ENCODE measurements at places on chromosomes 6 and 20.

- H3K27me3 ChIP-seq = no peaks in the 10 kb centered on the region
- no peak overlapping the region for H3K27ac ChIP-seq
- H3K4me1 ChIP-seq = peaks cover 14% of the 10 kb centered on the region
- no peaks in the 10 kb centered on the region for H3K36me3 ChIP-seq
Measured at GRCh38 chr6:2542858-2543218, 207.9 kb downstream of the MYLK4 start.

DNA sequence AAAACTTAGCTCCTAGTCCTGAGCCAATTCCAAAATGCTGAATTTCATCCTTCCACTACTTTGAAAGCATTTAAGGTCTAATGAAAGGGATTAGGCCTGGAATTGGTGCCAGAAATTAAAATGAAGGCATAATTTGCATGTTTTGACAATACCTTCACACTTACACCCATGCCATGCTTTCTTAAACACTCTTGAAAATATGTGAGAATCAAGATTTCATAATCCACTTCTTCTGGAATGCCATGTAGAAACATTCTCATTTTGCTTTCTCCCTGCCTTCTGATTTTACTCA is 77.1 kb downstream of the ANKEF1 start:
- DNase-seq = no peak
- no peaks in the 10 kb centered on the region for H3K27me3 ChIP-seq
- no peaks in the 10 kb centered on the region for H3K36me3 ChIP-seq
- no peak overlapping the region for H3K4me3 ChIP-seq
- no peak overlapping the region for H3K27ac ChIP-seq

- no peak overlapping the region for H3K27ac ChIP-seq
- peaks cover 8% of the 10 kb centered on the region for H3K4me1 ChIP-seq
- no peak overlapping the region for H3K4me3 ChIP-seq
- H3K27me3 ChIP-seq = 0 out of 2 replicates have a peak, but pooled peaks cover 2% of the 10 kb centered on the region
Measured at GRCh38 chr20:46025376-46025783, 3.6 kb upstream of the SLC12A5 start.

DNA sequence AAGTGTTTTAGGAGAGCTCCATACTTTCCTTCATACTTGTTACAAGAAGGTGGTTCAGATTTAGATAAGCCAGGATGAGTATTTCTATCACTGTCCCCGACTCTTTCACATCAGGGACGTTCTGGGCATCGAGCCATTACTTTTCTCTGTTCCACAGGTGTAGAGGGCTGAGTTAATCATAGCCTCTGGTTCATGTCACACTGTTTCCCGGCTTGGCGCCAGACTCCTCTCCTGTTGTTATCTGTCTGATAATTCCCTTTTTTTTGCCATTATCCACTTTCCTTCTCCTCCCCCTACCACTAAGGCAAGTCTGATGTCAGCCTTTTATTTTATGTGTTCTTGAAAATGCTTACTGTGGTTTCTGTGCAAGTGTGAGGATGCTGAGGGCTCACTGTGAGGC is 593.4 kb downstream of the UTRN start:
- H3K27me3 ChIP-seq = no peaks in the 10 kb centered on the region
- DNase-seq = no peak
- H3K36me3 ChIP-seq = no peaks in the 10 kb centered on the region
- no peak overlapping the region for H3K27ac ChIP-seq
- peaks cover 12% of the 10 kb centered on the region for H3K4me1 ChIP-seq
- H3K4me3 ChIP-seq = no peak overlapping the region

DNA sequence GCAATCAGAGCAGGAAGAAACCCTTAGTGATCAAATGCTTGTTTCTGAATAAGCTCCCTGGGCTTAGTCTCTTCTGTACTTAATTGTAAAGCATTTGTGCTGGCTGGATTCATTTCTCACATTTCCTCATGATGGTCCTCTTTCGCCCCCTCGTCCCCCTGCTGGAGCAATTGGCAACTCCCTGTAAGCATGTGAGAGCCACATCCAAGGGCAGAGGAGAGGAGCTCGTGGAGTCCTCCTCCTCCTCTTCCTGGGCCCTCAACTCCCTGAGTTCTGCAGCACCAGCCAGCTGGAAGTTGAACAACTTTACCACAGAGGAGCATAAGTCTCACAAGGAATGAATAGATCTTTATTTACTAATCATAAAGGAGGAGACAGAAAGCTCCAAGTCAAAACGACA is 12.6 kb downstream of the ANKEF1 start:
- no peak overlapping the region for H3K27ac ChIP-seq
- no peaks in the 10 kb centered on the region for H3K36me3 ChIP-seq
- H3K4me1 ChIP-seq = no peaks in the 10 kb centered on the region
- H3K4me3 ChIP-seq = no peak overlapping the region

DNA sequence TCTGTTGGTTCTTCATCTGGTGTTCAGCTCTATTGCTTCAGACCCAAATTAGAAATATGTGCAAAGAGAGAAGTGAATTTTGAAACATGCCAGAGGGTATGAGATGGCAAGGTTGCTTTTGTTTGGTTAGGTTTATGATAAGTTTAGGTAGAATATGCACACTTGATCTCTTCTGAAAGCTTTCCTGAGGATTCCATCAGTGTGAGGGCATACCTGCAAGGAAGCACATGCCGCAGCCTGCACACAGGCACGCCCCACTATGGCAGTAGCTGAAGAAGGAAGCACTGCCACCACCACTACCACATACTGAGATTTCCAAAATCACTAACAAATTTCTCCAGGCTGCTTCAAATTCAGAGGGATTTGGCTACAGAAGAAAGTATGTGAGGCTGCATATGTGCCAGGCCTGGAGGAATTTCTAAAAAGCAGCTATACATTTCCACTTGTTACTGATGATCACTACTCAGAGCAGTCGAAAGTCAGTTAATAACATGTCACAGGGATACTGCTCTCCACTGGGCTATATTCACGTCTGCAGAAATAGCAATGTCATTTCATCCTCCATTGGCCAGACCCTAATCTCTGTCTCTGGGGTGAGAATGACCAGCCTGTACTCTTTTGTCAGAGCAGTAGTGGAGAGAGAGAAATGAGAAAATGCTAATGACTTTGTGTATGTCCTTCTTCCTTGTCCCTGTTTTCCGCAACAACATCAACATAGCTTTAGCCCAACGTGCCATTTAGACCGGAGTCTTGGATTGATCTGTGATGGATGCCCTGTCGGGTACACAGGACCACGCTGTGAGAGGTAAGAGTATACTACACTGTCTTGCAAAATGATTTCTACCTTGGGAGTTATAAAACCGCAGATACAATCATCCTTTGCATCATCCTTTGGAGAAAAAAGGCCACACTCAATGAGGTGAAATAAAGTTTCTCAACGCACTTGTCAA is 396.7 kb downstream of the LAMA2 start:
- H3K4me1 ChIP-seq = no peaks in the 10 kb centered on the region
- no peak for DNase-seq
- H3K36me3 ChIP-seq = no peaks in the 10 kb centered on the region
- H3K4me3 ChIP-seq = no peak overlapping the region
- no peak overlapping the region for H3K27ac ChIP-seq
- H3K27me3 ChIP-seq = no peaks in the 10 kb centered on the region

DNA sequence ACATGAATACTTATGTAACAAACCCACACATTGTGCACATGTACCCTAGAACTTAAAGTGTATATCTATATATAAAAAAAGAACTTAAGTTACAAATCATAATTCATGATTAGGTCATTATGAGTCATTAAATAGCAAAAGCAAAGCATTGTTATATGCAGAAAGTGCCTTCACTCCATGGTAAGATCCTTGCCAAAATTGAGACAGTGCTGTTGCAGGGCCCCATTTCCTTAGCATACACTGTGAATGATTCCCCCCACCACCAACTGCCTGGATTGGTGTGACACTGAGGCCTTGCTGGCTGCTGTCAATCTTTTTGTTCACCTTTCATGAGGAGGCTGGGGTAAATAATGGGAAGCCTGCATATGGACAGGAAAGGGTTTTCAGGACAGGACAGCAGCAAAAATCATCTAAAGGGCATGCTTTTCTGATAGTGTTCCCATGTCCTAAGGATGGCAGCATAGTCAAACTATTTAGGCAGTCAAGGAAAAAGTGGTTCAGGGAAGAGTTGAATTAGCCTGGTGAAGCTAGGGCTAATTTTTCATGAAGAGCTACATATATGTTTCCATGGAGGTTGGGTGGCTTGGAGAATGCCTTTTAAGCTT is 188.2 kb upstream of the ASCC3 start:
- H3K27ac ChIP-seq = peak overlapping the region; percentile 82
- no peak overlapping the region for H3K4me3 ChIP-seq
- peak; percentile 78 for DNase-seq

DNA sequence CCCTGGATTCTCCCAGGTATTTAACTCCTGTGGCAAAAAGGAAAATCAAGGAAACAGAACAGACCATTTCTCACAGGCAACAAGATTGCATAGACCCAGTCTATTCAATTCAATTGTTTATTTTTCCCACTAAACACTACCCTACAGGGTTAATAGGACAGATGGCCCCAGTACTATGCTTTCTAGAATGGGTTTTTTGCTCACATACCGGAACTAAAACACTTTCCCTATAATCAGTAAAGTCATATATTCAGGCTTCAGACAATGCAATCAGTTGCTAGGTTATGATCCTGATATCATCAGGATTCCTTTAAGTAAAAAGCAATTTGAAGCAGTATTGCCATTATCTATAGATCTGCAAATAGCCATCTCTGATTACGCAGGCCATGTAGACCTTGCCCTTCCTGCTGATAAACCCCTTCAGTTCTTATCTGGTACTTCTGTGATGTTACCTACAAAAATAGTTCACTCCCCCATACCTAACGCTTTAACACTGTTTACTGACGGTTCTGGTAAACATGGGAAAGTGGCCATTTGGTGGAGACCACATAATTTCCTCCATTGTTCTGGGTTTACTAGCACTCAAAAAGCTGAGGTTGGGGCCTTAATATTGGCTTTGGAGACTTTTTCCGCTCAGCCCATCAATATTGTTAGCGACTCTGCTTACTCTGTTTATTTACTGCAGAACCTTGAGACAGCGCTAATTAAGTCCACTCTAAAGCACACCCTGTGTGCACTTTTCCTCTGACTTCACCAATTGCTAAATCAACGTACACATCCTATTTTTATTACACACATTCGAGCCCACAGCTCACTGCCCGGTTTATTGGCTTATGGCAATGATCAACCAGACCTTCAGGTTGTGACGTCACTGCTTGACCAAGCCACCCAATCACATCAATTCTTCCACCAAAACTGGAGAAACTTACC is 666.0 kb downstream of the PHF3 start:
- H3K36me3 ChIP-seq = no peaks in the 10 kb centered on the region
- DNase-seq = no peak
- no peak overlapping the region for H3K4me3 ChIP-seq

Data from PC-3 (cell line).